ENCODE measurements at places on chromosomes 6 and 20.

GRCh38 chr6:167956983-167957492 lies 40.4 kb upstream of the KIF25 start:
- no peak for DNase-seq

GRCh38 chr20:54611708-54612412 lies 136.5 kb downstream of the DOK5 start:
- DNase-seq, result no peak

DNA sequence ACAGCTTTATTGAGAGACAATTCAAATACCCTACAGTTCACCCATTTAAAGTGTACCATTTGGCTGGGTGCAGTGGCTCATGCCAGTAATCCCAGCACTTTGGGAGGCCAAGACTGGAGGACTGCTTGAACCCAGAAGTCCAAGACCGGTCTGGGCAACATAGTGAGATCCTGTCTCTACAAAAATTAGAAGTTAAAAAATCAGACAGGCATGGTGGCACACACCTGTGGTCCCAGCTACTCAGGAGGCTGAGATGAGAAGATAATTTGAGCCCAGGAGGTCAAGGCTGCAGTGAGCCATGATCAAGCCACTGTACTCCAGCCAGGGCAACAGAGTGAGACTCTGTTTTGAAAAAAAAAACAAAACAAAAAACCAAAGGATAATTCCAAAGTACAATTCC lies 8.9 kb downstream of the CAPN11 start:
- DNase-seq, result no peak

DNA sequence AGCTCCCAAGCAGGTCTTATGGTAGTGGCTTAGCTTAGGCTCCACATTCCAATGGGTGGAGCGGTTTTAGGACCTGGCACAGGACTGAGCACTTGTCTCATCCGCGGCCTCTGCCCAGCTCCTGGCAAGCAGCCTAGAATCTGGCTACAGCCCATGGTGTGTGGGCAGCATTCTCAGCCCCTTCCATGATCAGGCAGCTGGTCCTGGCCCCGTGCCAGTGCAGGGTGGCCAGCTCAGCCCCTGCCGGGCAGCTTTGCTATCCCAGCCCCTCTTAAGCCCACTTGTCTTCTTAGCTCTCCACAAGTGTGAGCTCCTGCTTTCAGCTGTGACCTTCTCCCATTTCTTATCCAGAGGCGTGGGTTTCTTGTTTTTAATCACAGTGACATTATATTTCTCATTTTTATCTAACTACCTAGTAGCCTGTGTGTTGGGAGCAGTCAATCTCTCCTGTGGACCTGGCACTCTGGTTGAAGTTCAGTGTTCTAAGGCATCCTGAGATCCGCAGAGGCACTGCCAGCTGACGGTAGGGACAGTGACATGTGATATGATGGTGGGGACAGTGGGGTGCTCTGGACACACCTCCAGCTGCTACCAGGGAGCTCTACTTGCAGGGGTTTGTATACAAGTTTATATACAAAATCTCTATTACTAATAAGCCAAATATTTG lies 119.9 kb upstream of the PRND start:
- no peak for DNase-seq

DNA sequence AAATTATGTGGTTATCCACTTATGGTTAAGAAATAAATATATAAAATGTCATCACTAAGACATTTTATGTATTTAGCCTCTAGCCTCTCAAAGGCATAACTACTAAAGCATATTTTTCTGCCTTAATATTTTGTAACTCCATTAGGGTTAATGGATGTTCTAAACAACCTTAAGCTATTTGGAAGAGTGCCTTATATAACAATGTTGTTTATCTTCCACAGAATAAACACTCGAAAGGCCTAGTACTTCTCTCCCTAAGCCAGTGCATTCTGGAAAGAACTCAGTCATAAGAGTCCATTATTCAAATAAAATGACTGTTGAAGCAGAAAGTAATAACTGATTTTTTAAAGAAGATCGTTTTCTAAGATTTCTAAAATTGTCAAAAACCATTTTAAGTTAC lies 15.0 kb upstream of the PRIM2 start:
- no peak for DNase-seq

- no peak for DNase-seq
Measured at GRCh38 chr6:130515306-130515705, 149.5 kb downstream of the TMEM200A start.

DNA sequence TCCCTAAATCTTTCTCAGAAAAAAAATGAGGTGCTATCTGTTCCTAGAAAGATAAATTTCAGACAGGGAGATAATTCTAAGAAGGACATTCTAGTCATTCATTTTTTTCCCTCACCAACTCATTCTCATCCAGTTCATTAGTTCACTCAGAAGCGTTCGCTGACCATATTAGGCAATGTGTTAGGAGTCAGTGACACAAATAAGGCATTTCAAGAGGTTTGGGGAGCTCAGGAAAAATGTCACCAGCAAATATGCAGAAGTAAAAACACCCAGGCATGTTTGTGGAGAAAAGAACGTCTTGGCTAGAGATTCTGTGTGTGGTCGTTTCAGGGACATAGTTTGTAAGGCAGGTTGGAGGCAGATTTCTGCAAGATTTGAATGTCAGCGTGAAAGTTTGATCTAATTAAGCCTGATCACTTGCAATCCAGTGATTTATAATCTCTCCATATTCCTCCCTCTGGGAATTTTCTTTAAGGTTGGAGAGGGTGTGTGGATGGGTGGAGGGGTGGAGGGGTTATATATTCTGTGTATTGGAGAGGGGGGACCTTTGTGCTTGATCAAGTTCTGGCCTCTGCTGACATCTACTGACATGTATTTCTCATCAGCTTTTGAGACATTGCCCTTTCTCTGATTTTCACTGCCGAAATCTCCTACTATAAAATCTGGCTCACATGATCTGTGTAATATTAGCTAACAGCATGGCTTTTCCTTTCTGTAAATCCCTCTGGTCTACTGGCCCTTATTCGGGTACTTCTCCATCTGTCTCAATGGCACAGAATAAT lies 3.6 kb downstream of the MYCT1 start:
- DNase-seq, result no peak

DNA sequence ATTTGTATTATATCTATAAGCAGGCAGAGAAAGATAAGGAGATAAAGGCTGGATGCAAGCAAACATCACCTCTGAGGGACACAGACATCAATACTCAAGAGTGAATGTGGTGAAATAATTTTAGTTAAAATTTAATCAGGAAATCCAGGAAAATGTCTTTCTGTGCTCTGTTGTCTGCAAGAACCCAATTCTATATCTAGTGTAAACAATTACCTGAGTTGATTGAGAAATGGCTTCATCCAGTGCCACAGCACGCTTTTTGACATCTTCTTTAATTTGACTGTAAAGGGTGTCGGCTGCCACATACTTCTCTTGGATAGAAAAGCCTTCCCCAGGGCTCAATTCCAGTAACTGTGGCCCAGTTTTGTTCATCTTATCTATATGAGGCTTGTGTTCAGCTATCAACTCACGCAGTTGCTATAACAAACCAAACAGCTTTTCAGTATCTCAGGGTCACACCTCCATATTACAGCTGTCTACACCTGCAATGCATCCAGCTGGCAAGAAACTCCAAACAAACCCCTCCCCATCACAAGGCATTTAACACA lies 131.6 kb downstream of the DST start:
- no peak for DNase-seq

DNA sequence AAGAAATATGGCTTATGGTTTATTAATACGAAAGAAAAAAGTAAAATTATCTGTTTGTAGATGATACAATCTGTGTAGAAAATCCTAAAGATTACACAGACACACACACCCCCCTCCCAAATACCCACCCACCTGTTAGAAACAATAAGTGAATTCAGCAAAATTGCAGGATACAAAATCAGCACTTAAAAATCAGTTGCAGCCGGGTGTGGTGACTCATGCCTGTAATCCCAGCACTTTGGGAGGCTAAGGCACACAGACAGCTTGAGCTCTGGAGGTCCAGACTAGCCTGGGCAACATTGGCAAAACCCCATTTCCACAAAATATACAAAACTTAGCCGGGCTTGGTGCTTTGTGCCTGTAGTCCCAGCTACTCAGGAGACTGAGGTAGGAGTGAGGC lies 42.3 kb downstream of the NINL start:
- DNase-seq, result no peak

DNA sequence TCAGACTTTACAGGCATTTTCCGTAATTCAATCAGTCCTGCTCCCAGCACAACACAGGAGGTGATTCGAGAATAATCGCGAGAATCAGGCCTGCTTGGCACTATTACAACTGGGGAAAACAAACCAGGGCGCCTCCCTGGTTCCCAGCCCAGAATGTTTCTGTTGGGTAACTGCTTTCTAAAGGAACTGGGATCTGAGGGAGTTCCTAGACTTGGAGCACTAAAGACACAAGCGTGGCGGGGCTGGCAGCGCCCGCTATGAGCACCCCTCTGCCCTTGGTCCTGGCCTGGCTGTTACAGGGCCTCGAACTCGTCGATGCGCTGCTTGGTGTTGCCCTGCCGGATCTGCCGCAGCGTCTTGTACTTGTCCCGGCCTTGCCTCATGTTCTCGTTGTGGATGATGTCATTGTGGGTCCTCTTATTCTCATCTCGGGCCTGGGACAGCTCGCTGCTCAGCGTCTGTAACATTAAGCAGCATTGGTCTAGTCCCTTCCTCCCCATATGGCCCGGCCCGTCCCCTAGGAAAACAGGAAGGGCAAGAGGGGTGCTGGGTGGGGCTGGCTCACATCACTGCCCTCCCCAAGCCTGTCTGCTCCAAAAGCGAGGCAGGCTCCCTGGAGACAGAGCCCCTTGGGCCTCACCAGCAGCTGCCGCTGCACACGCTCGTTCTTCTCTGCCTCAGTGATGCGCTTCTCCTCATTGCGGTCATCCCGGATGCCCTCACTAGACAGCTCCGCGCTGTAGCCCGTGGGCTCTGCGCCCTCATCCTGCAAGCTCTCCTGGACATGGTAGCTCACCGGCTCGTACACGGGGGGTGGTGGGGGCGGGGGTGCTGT lies 52.3 kb downstream of the EZR start:
- no peak for DNase-seq

DNA sequence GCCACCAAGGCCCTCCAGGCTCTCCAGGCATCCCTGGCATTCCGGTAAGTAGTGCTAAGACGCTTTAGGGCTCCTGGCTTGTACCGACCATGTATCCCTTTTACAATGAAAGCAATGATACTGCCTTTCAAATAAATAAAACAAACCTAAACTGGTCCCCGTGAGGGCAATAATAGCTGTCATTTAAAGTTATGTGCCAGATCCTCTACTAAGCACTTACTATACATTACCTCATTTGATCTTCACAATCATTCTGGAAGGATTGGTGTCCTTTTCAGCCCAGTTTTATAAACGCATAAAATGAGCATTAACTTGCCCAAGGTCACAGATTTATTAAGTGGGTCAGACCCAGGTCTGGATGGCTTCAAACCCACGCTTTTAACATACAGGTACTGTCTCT lies 114.7 kb downstream of the COL9A1 start:
- DNase-seq, result no peak

GRCh38 chr6:129215246-129215645 lies 332.3 kb downstream of the LAMA2 start:
- no peak for DNase-seq

DNA sequence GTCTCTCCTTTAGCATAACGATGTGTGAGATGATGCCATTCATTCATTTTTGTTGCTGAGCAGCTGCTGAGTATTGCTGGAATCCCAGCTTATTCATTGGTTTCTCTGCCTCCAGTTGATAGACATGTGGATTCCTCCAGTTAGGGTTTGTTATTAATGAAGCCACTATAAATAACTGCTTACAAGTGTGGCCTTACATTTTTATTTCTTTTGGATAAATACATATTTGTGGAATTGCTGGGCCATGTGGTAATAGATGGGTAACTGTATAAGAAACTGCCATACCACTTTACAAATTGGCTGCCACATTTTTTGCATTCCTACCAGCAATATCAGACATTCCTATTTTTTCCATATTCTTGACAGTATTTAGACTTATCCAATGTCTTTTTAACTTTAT lies 2.6 kb upstream of the HLA-B start:
- no peak for DNase-seq

DNA sequence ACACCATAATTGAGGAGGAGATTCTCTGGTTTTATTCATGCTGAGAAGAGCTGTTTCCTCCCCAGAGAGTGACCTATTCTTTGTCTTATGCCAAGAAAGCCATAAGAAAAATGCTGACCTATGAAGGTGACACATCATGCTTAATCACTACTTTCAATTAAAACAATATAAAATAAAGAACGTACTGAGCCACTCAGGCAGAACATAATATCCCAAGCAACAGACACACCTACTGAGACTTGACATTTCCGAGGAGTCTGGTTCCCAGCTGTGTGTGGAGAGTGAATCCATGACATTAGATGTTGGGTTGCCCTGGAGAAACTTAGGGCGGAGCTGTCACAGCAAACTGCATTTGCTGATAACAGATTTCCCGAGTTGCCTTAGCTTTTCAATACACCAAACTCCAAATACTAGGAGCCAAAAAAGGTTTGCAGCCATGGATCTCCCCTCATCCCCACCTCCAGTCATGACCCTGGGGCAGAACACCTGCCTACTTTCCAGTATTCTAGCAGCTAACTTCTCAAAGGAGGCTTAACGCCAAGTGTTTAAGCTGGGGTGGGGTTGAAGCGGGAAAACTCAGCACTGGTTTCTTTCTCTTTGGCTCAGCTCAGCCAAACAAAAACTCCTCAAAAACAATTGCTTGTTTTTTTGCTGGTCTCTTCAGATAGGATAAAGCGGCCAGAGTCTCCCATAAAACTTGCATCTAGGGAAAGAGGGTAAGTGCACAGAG lies 92.2 kb downstream of the BACH2 start:
- no peak for DNase-seq

- DNase-seq, result no peak
Measured at GRCh38 chr6:27260836-27261375, 13.4 kb downstream of the PRSS16 start.

GRCh38 chr6:134173936-134174671 lies 121.7 kb upstream of the SLC2A12 start:
- DNase-seq, result peak; percentile 86
